ENCODE measurements at places on chromosomes 2 and 18.

GRCh38 chr2:54559006-54559445 lies 102.9 kb downstream of the SPTBN1 start:
- peak overlapping the region; percentile 72 for H3K4me3 ChIP-seq
- peaks cover 36% of the 10 kb centered on the region for H3K4me1 ChIP-seq
- H3K27me3 ChIP-seq: no peaks in the 10 kb centered on the region
- no peaks in the 10 kb centered on the region for H3K36me3 ChIP-seq

DNA sequence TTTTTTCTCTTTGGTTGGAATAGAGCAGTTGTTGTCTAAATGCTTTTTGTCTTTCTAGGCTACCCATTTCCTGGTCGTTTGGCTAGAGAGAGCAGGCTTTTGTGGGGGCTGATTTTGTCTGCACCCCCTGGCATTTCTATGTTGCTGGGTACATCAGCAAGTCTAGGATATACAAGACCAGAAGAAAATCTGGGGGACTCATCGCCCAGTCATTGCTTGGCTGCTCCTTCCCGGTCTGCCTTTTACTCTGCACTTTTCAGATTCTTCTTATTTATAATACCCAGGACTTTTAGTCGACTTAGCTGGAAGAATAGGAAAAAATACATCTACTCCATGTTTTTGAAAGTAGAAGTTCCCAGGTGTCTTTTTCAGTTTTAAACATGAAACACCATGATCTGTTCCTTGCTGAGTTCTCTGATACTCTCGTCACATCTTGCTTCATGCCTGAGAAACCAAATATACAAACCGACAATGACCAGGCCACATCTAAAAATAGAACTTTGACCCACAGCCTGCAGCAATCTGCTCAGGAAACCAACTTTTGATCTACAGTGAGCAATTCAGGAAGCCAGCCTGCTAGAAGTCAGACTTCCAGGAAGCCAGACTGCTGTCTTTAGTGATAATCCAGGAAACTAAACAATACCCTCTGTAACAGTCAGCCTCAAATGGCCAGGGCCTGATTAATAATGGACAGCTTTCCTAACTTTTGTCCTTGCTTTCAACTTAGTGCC lies 163.8 kb upstream of the MEX3C start:
- H3K4me3 ChIP-seq: no peak overlapping the region
- H3K27me3 ChIP-seq: no peaks in the 10 kb centered on the region
- H3K27ac ChIP-seq: no peak overlapping the region
- no peaks in the 10 kb centered on the region for H3K36me3 ChIP-seq
- no peak for DNase-seq

GRCh38 chr2:126832014-126832413 lies 66.7 kb upstream of the TEX51 start:
- DNase-seq: no peak
- no peaks in the 10 kb centered on the region for H3K27me3 ChIP-seq

DNA sequence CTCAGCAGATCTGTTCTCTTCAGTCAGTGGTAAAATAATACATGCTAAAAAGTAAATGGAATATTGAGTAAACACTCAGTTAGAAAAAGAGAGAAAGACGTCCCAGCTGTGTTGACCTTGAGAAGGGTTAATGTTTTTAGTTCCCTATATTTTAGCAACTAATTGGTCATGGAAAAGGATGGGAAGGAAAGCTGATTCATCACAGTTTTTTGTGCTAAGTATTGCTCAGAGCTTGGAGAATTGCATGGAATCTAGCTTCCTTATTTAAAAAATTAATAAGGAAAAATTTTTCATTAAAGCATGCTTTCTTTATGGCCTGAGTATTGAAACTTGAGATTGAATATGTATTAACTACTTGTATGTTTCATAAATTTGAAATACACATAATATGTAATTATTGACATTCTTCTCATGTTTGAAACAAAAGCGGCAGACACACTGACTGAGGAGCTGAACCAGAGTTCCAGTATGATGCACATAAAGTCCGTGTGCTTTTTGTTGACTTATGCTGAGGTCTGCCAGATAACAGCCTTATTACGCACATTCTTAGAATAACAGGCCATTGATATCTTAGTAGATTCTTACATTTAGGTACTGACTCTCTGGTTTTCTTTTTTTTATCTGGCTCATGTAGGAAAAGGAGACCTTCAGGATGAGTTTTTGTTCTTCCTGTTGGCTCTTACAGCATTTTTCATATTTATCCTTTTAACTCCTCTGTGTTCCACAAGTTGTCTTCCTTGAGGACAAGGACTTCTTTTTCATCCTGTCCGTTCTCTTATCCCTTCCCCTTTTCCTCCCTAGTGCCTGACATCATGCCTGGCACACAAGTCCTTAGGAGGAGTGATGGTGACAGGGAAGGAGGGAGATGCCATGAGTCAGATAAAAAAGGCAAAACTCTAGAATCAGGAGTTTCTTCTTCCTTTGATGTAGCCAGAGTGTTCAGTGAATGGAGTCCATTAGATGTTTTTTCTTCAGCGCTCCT lies 194.1 kb downstream of the PTPRM start:
- DNase-seq: no peak
- no peak overlapping the region for H3K27ac ChIP-seq
- no peak overlapping the region for H3K4me3 ChIP-seq
- H3K4me1 ChIP-seq: no peaks in the 10 kb centered on the region

- H3K36me3 ChIP-seq: no peaks in the 10 kb centered on the region
- H3K27ac ChIP-seq: no peak overlapping the region
- H3K27me3 ChIP-seq: no peaks in the 10 kb centered on the region
- no peaks in the 10 kb centered on the region for H3K4me1 ChIP-seq
- no peak overlapping the region for H3K4me3 ChIP-seq
- DNase-seq: no peak
Observed at GRCh38 chr18:44710931-44711330, 30.2 kb downstream of the SETBP1 start.

GRCh38 chr2:119838179-119838578 lies 78.5 kb downstream of the PTPN4 start:
- DNase-seq: no peak
- H3K36me3 ChIP-seq: peaks cover 8% of the 10 kb centered on the region
- no peak overlapping the region for H3K27ac ChIP-seq
- peaks cover 3% of the 10 kb centered on the region for H3K4me1 ChIP-seq

DNA sequence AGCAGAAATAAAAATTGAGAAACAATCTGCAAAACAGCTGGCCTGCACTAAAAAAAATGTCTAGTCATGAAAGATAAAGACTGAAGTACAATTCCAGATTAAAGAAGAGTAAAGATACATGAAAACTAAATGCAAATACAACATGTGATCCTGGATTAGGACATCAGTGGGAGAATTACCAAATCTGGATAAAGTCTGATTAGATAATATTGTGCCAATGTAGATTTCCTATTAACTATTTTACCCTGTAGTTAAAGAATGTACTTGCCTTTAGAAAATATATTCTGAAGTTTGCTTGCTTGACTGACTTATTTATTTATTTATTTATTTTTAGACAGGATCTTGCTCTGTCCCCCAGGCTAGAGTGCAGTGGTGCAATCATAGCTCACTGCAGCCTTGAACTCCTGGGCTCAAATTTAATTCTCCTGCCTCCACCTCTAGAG lies 58.7 kb downstream of the ASXL2 start:
- no peaks in the 10 kb centered on the region for H3K27me3 ChIP-seq
- DNase-seq: no peak
- H3K4me1 ChIP-seq: peaks cover 8% of the 10 kb centered on the region
- H3K4me3 ChIP-seq: no peak overlapping the region
- no peak overlapping the region for H3K27ac ChIP-seq

DNA sequence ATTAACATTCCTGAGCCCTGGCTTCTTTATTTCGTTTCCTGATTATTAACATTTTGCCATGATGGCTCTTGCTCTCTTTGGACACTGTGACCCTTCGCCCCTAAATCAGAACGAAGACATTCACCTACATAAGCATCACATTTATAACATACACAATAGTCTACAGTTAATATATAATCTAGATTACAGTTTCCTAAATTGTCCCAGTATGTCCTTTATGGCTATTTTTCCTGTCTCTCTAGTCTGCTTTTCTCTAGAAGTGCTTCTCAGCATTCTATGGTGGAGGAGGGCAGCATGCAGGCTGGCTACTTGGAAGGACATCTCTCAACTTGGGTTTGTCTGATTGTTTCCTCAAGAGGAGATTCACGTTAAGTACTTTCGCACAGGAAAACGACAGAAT lies 49.9 kb downstream of the FAM210A start:
- DNase-seq: no peak
- H3K36me3 ChIP-seq: no peaks in the 10 kb centered on the region
- no peak overlapping the region for H3K27ac ChIP-seq
- no peaks in the 10 kb centered on the region for H3K27me3 ChIP-seq
- H3K4me1 ChIP-seq: no peaks in the 10 kb centered on the region

DNA sequence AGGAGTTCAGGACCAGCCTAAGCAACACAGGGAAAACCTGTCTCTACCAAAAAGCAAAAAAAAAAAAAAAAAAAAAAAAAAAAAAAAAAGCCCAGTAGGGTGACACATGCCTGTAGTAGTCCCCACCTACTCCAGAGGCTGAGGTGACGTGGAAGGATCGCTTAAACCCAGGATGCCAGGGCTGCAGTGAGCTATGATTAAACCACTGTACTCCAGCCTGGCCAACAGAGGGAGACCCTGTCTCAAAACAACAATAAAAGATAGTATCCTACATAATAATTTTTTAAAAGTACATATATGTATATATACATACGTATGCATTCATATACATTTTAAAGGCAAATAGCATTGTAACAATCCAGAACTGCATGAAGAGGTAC lies 51.7 kb downstream of the SOS1 start:
- H3K27ac ChIP-seq: no peak overlapping the region
- peaks cover 14% of the 10 kb centered on the region for H3K36me3 ChIP-seq

DNA sequence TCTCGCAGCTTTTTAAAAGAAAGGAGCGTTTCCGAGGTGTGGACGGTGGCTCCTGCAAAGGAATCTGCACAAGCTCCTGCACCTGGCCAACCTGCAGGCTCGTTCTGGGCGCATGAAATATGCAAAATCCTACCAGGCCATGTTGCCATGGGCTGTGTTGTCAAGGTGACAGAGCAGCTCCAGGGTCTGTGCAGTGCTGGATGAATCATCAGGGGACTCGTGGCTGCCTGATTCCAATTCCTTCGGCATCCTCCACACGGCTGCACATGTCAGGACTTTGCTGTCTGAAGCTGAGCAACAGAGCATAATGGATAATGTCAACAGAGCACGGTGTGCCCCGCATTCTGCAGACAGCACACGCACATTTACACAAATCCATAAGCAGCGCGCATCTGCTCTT lies 120.5 kb downstream of the EIPR1 start:
- no peaks in the 10 kb centered on the region for H3K27me3 ChIP-seq
- peaks cover 25% of the 10 kb centered on the region for H3K36me3 ChIP-seq
- H3K4me1 ChIP-seq: no peaks in the 10 kb centered on the region
- H3K27ac ChIP-seq: no peak overlapping the region
- no peak for DNase-seq

GRCh38 chr18:23270986-23271680 lies 135.8 kb downstream of the CABLES1 start:
- peaks cover 5% of the 10 kb centered on the region for H3K4me1 ChIP-seq
- H3K36me3 ChIP-seq: no peaks in the 10 kb centered on the region
- no peak overlapping the region for H3K4me3 ChIP-seq
- no peaks in the 10 kb centered on the region for H3K27me3 ChIP-seq
- no peak overlapping the region for H3K27ac ChIP-seq

DNA sequence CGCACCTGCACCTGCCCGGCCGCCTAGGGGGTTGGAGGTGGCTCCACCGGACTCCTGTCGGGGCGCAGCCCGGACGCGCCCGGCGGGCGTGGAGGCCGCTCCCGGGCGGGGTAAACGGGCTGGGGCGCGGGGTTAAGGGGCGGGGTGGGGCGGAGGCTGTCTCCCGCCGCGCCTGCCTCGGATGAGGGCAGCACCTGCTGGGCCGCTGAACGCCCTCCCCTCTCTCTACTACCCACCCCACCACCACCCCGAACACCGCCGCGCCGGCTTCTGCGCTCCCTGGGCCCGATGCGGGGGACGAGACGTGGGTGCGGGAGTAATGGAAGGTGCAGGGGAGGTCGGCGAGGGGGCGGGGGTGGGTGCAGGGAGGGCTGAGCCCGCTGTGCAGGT lies 224.8 kb upstream of the ID2 start:
- H3K4me1 ChIP-seq: peaks cover 41% of the 10 kb centered on the region
- no peak for DNase-seq
- H3K27ac ChIP-seq: peak overlapping the region; percentile 37
- no peaks in the 10 kb centered on the region for H3K36me3 ChIP-seq

DNA sequence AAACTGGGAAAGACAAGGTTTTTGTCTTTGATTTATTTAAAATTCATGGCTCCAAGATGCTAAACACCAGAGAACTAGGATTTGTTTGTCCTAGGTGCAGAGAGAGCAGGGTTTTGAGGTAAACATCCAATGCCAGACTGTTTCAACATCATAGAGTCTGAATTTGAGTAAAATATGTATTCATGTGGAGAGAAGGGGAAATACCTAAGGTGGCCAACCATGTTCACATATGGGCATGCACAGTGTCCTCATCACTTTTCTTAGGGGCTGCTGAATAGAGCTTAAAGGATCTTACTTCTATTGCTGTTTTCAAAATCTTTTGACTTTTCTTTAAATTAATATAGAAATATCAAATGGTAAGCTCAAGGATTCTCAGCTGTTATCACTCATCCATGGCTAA lies 287.0 kb upstream of the CCDC68 start:
- no peaks in the 10 kb centered on the region for H3K36me3 ChIP-seq
- H3K4me3 ChIP-seq: no peak overlapping the region
- H3K4me1 ChIP-seq: no peaks in the 10 kb centered on the region
- DNase-seq: no peak

DNA sequence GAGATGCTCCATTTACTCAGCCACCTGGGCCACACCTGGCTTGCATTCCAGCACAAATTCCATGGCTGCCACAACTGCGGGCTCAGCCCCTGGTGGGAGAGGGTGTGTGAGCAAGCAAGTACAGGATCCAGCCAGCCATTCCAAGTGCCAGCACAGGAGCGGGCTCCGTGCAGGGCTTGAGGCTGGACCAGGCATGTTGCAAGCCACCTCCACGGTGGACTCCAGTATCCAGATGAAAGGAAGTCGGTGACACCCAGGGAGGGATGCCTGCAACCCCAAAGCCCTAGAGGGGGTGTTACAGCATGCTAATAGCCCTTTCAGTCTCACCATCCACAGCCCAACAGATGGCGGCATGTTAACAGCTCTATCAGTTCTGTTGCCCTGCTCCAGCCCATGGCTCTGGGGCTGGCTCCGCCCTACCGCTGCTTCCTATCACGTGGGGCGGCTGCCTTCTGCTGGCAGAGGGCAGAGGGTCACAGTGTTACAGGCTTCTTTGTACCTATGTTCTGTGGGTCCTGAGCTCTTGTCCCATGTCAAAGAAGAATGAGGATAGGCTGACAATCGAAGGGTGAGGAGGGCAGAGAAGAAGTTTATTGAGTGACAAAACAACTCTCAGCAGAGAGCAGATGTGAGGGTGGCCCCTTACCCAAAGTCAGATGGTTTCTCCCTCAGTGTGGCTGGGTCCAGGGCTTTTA lies 11.7 kb upstream of the GORASP2 start:
- DNase-seq: no peak
- H3K36me3 ChIP-seq: no peaks in the 10 kb centered on the region
- H3K27me3 ChIP-seq: no peaks in the 10 kb centered on the region
- H3K27ac ChIP-seq: no peak overlapping the region
- H3K4me1 ChIP-seq: no peaks in the 10 kb centered on the region

DNA sequence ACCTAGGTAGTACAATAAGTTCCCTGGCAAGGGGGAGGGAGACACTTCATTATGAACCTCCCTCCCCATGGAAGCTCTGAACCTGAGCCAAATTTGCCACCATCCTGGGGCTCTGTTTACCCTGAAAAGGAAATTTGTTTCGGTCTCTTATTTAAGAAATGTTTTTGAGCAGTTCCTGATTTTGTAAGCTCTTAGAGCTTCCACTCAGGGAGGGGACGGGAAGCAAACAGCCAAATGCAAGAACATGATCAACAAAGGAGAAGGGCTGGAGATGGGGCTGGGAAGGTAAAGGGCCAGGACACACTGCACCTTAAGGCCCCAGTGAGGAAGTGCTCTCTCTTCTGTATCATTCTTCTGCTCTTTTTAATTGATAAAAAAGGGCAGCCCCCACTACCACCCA lies 117.9 kb downstream of the NRP2 start:
- H3K27ac ChIP-seq: no peak overlapping the region
- no peaks in the 10 kb centered on the region for H3K36me3 ChIP-seq

Measured in CD4-positive, alpha-beta T cell (primary cell).